ENCODE measurements at places on chromosomes 3 and 15.

DNA sequence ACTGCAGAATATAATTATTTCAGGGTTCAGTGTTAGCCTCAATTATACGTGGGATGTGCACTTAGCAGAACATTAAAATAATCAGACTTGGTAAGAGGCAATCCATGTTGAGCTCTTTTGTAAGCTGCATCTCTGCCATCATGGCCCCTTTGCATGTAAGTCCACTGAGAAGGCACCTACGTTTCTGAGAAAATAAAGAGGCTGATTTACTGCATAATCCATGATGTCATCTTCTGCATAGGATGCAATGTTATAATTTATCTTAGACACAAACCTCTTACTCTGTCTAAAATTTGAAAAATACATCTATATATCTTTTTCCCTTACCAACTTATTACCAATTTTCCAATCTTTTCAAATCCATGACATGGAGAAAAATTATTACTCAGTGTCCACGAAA, 1294.7 kb downstream of the ZPLD1 start:
- DNase-seq, result no peak

DNA sequence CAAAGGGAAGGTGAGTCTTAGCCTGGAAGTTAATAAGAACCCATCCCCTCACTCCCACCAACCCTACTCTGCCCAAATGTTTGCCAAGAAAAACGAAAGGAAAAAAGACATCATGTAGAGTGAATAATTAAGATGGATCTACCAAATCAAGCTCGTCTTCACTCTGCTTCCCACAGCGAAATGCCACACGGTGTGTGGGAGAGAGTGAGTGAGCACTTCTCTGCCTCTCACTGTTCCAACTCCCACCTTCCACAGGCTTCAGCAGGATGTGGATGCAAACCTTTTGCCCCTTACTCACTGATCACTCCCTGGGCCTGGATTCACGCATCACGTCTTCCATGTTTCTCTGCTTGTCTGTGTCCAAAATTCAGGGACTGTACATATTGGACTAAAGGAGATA, 85.4 kb downstream of the WDR76 start:
- no peak for DNase-seq

DNA sequence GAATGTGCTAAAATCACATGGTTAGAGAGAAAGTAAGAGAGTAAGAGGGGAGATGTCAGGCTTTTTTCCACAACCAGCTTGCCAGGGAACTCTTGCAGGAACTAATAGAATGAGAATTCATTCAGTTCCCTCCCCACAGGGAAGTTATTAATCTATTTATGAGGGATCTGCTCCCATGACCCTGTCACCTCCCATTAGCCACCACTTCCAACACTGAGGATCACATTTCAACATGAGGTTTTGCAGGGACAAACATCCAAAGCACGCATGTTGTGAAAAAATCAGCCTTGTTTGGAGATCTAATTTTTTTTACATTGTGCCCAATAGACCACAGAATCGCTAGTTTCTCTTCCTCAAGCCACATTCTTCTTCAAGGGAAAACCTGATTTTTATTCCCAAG, 904.0 kb downstream of the TBL1XR1 start:
- DNase-seq, result no peak

DNA sequence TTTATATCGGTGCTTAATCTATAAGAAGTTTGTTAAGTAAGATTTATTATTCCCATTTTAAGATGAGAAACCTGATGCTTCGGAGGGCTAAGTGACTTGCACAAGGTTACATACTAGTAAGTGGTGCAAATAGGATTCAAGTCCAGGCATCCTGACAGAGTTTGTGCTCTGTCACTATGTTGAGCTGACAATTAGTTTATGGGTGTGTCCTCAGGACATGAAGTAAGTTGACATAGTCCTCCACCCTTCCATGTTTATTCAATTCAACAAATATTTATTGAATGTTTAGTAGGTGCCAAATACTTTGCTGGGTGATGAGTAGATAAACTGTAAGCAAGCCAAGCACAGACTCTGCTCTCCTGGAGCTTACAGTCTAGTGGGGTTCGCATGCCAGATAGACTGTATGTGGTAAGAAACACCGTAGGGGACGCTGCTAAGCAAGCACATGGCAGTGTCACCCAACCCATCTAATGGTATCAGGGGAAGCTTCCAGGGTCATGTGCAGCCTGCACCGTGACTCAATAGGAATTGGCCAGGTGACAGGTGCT, 342.7 kb upstream of the SATB1 start:
- DNase-seq, result no peak

DNA sequence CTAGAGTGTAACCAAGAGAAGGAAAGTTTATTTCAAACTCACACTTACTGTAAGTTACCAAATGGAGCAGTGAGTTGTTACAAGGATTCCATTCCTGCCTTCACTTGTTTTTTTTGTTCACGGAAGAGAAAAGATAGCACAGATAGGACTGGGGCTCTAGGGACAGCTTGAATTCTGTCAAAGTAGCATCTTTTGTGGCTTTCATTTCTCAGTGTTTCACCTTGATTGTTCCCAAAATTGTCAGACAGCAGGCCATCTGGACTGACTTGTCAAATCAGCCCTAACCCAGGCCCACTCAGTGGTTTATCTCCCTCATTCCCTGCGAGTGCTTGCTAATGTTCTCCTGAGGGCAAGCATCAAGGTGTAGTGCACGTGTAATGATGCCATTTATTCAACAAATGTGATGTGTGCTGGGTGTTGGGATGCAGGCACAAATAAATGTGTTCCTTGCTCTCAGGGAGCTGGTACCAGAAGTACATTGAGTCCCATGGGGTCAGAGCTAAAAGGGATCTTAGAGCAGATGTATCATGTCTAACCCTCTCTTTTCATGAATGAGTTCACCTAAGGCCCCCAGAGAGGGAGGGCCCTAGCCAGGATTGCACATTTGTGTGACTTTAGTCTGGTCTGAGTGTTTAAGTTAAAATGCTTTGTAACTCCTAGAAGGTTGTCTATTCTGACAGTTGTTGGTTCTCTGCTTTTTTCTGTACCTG, 49.1 kb downstream of the PDHB start:
- DNase-seq, result no peak

GRCh38 chr3:130480736-130481135, 36.2 kb upstream of the COL6A6 start:
- no peak for DNase-seq

- no peak for DNase-seq
Measured at GRCh38 chr15:90641581-90642463, 75.3 kb upstream of the BLM start.

- DNase-seq, result no peak
Measured at GRCh38 chr3:172980849-172981248, 160.2 kb downstream of the SPATA16 start.

DNA sequence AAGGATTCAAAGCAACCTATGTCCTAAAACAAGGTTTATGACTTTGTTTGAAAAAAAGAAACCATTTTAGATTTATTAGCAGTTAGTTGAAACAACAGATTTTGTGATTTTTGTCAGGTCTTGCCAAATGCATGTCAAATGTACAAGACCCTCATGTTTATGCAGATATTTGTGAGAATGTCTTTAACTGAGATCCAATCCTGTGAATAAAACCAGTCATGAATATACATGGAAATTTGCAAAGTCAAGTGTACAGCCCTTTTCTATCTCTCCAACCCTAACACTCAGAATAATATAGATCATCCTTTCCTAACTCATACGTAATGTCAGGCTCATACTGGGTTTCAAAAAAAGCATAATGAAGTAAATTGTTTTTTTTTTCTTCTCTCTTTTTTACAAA, 76.4 kb downstream of the DUT start:
- no peak for DNase-seq

GRCh38 chr3:184880276-184881019, 68.5 kb downstream of the VPS8 start:
- DNase-seq, result no peak

DNA sequence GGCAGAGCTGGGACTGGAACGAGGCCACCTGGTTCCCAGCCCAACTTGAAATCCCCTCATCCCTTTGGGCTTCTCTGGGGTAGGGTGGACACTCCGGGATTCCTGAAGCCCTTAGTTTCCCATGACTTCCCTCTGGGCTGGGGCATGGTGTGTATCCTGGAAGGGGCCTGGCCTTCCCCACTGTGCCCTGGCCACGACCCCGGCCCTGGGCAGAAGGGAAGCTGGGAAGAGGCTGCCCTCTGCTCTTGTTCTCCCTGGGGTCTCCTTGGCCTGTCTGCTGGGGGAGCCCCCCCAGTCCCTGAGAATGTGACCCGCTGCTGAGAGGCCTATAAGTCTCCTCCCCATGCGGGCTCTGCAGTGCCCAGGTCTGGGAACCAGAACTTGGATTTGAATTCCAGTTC, 104.9 kb downstream of the LINGO1 start:
- no peak for DNase-seq

GRCh38 chr3:162658003-162658402, 1161.4 kb downstream of the OTOL1 start:
- DNase-seq, result no peak

- DNase-seq, result no peak
Measured at GRCh38 chr3:55518451-55518850, 31.3 kb upstream of the WNT5A start.

DNA sequence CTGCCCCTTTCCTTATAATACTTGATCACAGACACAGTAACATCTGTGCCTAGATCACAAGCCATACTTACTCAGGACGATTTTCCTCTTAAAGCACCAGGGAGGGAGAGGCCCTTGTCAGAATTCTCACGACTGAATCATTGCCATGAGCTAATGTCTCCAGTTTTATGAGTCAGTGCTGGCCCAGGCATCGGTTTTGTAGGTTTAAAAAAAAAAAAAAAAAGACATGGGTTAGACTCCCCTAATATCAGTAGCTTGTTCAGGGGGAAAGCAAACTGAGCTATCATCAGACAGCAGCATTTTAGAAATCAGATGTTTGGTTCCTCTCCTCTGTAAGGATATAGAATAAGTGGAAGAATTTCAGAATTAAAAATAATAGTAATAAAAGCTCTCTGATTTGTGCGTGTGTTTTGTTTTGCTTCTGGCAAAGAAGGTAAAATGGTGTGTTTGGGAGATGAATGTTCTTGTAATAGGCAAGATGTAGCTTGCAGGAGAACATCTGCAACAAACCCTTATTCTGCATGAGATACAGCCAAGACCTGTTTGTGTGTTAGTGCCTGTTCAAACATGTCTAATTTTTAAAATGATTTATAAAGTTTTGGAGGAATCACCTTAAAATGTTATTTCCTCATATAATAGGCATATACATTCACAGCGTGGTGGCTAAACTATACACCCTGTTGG, 193.6 kb downstream of the TP63 start:
- peak; percentile 58 for DNase-seq

DNA sequence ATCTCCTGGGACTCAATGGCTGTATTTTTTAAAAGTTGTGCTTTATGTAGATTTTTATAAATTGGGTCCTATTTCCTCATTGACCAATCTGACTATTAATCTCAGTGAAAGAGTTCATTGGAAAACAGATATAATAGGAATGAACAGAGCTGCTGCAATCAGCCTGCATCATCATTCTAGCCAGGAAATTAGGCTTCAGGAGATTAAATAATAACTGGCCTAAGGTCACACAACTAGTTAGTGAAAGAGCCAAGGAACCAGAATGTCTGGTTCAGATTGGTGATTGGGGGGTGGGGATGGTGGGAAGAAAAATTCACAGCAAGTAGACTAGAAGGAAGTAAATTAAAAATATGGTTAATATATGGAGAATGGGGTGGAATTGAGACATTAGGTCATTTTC, 180.9 kb upstream of the ROPN1 start:
- no peak for DNase-seq

DNA sequence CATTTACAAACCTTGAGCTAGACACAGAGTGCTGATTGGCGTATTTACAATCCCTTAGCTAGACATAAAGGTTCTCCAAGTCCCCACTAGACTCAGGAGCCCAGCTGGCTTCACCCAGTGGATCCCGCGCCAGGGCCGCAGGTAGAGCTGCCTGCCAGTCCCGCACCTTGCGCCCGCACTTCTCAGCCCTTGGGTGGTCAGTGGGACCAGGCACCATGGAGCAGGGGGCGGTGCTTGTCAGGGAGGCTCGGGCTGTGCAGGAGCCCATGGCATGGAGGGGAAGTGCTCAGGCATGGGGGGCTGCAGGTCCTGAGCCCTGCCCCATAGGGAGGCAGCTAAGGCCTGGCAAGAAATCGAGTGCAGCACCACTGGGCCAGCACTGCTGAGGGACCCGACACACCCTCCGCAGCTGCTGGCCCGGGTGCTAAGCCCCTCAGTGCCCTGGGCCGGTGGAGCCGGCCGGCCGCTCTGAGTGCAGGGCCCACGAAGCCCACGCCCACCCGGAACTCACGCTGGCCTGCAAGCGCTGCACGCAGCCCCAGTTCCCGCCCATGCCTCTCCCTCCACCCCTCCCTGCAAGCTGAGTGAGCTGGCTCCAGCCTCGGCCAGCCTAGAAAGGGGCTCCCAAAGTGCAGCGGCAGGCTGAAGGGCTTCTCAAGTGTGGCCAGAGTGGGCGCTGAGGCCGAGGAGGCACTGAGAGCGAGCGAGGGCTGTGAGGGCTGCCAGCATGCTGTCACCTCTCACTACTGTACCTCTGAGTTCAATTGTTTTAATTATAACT, 1213.9 kb downstream of the OTOL1 start:
- no peak for DNase-seq

GRCh38 chr3:114406922-114407321, 113.1 kb downstream of the TIGIT start:
- no peak for DNase-seq

GRCh38 chr15:80989518-80990478, at the start of gene MESD:
TSS of gene MESD (minus strand) at chr15:80989819. CDS start at chr15:80989791, 28 bp downstream.
- peak; percentile 94 for DNase-seq

- no peak for DNase-seq
Measured at GRCh38 chr3:46668591-46668990, 24.9 kb downstream of the ALS2CL start.

DNA sequence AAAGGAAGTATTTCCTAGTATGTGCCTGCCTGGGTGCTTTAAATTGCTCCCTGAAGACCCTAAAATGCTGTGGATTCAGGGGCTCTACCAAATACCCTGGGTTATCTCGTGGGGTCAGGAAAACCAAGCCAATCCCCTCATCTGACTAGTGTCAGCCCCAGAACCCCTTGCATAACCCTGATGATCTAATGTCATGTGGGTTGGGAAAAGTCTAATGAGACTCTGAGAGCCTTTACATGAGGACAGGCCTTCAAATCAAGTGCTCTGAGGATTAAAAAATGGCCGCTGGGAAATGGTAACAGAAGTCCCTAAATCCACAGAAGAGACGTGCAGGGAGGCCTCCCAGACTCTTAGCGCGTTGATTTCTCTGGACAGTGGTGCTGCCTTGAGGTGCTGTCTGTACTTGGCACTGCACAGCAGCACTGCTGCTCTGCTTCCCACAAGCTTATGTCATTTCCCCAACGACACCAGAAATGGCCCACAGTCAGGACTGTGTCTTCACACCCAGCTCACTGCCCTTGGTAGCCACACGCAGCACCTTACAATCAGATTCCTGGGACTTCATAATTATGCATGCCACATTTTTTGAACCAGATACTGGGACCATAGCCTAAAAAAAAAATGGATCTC, 16.6 kb downstream of the EIF4E3 start:
- DNase-seq, result no peak

GRCh38 chr15:31216215-31216911, 110.3 kb upstream of the KLF13 start:
- DNase-seq, result peak; percentile 34

GRCh38 chr3:53101956-53102355, 28.3 kb downstream of the RFT1 start:
- DNase-seq, result no peak

- DNase-seq, result no peak
Measured at GRCh38 chr3:131174752-131175151, 148.1 kb downstream of the NEK11 start.

Measured in HTR-8/SVneo (cell line).